ENCODE measurements at places on chromosomes 7 and 10.

DNA sequence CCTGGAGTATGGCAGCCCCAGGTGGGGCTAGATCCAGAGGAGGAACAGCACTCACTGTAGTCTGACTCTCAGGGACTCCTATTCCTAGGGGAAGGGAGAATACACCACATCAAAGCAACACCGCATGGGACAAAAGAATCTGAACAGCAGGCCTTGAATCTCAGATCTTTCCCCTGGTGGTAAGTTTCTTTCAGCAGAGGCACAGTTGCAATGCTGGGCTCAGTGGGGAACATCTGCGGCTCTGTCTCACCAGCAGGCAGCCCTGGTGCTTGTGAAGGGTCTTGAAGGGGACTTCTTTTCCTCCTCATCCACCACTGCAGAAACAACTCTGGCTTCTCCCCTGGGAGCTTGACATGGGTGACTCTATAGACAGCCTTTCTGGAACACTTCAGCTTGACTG lies 111.2 kb upstream of the ARHGAP21 start:
- no peak for DNase-seq

GRCh38 chr7:155166108-155166507 lies 96.0 kb downstream of the HTR5A start:
- DNase-seq: no peak

DNA sequence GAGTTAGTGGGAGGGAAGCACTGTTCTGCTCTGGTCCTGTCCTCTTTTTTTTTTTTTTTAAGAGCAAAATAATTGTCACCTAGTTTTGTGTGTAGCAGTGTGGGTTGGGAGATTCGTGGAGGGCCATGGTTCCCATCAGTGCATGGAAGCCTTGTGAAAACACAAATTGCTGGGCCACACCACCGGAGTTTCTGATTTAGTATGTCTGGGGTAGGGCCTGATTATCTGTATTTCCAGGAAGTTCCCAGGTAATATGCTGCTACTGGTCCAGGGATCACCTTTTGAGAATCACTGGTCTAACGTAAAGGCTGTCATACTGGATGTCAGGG lies 191.3 kb downstream of the GATA3 start:
- DNase-seq: no peak

GRCh38 chr7:55440040-55440690 lies 75.0 kb downstream of the LANCL2 start:
- no peak for DNase-seq

DNA sequence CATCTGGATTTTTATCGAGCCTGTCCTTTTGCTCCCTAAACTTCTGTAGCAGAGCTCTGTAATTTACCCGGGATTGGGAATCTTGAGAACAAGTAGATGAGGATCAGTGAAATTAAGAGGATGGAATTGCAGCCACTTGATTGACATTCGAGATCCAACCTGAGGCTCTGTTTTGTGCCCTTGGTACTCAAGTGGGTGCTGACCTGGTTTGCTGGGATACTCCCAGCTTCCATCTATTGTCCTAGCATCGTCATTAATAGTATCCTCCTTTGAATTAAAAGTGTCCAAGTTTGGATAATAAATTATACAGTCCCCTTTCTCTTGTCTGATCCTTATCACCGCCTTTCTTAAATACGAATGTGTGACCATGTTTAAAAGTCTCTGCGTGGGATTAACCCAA lies 17.1 kb downstream of the CELF2 start:
- DNase-seq: no peak

- no peak for DNase-seq
Observed at GRCh38 chr7:92799446-92800211, 36.7 kb downstream of the CDK6 start.

DNA sequence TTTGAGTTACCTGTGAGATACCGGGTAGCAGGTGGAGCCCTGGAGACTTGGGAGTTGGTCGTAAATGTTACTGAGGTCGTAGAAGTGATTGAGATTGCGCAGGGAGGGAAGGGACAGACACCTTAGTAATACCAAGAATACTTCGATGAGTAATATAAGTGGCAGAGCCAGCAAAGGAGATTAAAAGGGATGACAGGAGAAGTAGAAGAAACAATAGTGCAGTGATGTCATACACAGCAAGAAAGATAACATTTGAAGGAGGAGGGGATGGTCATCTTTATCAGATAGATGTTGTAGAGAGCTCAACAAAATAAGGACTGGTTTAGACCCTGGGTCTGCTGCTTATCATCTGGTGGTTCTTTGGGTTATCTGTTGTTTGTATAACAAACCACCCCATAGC lies 5.0 kb downstream of the BCCIP start:
- DNase-seq: no peak

DNA sequence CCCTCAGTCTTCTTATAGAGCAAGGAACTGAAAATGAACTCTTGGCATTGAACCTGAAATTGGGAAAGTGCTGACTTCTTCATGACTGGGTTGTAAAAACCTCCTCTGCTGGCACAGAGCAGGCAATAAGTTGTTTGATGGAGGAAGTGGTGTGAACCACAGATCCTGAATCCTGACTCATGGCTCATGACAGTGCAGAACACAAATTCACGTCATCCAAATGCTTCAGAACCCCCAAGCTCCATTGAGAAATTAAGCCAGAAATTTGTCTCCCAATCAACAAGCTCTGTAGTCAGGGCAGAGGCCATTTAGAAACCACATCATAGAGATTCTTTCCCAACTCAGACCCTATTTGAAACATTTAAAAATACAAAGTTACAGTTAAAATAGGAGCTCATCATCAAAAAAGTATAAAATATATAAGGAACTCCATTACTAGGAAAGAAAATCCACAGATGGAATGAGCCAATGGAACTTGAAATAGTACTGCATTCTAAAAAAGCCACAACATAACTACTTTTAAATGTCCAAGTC lies 10.3 kb upstream of the STK17A start:
- no peak for DNase-seq

DNA sequence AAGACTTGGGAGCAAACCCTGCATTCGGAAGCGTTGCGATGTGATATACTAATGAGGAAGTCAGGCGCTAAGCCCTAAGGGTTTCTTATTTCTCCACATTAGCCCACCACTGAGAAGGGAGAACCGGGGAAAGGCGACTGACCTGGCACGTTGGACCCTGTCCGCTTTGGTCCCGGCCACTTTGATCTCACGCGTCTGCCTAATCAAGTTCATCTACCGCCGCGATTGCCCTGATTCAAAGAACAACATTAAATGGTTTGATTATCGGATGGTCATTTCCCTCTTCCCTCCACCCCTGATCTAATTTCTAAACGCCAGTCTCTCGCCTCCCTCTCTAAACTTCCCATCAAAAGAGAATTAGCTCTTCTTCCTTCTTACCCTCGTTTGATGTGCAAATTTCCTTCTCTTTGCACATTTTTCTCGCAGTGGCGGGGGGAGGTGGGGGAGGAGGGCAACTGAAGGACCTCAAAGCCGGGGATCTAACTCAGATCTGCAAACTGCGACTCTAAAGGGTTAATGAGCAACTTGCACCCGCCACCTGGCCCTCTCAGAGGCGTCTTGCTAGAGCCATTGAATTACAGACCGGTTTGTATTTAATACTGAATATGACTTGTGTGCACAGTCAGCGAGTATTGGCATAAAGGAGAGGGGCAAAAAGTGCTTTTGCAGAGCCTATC lies 687 bp upstream of the DKK1 start:
- DNase-seq: no peak

- no peak for DNase-seq
Observed at GRCh38 chr7:42080841-42081586, 156.0 kb downstream of the GLI3 start.

GRCh38 chr7:77699056-77699455 lies 2.8 kb downstream of the RSBN1L start:
- no peak for DNase-seq

DNA sequence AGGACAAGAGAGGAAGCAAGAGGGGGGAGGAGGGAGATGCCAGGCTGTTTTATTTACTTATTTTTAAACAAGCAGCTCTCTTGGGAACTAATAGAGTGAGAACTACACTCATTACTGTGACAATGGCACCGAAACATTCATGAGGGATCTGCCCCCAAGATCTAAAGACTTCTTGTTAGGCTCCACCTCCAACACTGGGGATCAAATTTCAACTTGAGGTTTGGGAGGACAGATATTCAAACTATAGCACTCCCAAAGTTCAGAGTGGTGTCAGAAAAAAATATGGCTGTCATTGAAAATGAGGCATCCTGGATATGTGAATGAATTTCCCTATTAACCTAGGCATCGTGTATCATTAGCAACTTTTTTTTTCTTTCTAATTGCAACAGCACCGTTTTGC lies 145.5 kb downstream of the ABCA13 start:
- no peak for DNase-seq

DNA sequence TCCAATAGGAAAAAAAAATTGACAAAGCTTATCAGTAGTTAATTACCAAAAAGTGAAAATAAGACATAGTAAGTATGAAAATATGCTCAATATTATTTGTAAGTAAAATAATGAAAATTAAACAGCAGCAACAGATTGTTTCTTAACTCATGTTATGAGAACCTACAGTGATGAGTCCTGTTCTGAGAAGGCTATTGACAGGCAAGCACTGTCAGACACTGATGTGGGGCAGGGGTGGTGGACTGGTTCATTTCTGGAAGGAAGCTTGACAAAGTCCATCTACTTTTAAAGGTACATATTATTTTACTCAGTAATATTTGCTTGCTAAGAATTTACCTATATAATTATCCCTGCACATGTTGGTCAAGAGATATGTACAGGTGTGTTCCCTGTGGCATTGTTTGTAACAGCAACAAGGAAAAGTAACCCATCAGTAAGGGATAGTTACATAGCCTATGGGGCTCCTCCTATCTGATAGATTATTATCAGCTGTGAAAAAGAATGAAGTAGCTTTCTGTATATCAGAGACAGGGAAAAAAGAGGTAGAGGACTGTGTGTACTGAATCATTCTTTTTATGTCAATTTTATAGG lies 161.6 kb downstream of the RTKN2 start:
- no peak for DNase-seq

GRCh38 chr10:69715156-69715898 lies 85.3 kb downstream of the FAM241B start:
- DNase-seq: no peak

DNA sequence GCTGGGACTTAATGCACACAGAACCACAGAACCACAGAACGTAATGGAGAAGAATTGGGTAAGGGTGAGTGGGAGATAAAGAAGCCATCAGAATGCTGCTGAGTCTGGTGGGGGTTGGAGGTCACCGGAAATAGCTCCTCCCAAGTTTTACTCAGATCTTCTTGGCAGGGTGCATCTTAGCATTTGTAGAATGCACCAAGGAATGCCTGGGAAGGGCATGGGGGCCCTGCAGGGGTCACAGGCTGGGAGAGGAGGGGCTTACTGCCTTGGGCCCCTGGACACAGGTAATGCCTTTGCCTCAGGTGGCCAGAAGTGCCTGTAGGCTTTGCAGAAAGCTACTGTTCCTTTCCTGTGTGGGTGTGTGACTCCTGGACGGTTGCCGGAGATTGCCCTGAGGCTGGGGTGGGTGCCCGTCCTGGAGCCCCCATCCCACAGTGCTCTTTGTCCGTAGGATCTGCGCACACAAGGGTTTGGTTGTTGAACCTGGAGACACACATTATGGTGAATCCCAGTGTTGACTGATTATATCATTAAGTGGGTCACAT lies 55.1 kb downstream of the MGMT start:
- no peak for DNase-seq

GRCh38 chr7:7335909-7336308 lies 153.6 kb downstream of the C1GALT1 start:
- no peak for DNase-seq

DNA sequence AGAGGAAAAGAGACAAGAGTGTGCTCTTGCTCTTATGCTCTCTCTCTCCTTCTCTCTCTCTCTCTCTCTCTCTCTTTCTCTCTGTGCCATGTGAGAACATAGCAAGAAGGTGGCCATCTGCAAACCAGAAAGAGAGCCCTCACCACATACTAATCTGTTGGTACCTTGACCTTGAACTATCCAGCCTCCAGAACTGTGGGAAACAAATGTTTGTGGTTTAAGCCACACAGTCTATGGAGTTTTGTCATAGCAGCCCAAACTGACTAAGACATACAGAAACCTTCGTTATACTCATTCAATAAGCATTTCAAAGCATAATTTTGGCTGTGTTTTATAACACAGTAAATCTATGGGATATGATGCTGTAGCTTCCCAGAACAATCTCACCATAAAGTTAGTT lies 56.4 kb upstream of the PLPP4 start:
- DNase-seq: no peak

DNA sequence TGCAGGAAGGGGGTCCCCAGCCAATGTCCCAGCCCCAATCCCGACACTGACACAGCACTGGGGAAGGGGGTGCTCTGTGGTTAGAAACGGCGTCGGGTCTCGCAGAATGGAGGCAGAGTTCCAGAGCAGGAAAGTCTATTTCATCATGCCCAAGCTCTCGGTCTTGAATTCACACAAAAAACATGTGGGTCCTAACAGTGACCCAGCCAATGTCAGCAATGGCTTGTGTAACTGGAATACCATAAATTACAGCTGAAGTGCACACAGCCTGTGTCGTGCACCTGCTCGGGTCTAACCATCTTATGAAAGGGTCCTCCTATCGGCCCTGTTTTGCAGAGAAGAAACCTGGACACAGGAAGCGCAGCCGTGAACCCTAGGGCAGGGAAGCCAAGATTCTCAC lies 324.1 kb downstream of the ADARB2 start:
- DNase-seq: no peak

GRCh38 chr7:150564006-150564405 lies 3.2 kb upstream of the GIMAP4 start:
- no peak for DNase-seq

DNA sequence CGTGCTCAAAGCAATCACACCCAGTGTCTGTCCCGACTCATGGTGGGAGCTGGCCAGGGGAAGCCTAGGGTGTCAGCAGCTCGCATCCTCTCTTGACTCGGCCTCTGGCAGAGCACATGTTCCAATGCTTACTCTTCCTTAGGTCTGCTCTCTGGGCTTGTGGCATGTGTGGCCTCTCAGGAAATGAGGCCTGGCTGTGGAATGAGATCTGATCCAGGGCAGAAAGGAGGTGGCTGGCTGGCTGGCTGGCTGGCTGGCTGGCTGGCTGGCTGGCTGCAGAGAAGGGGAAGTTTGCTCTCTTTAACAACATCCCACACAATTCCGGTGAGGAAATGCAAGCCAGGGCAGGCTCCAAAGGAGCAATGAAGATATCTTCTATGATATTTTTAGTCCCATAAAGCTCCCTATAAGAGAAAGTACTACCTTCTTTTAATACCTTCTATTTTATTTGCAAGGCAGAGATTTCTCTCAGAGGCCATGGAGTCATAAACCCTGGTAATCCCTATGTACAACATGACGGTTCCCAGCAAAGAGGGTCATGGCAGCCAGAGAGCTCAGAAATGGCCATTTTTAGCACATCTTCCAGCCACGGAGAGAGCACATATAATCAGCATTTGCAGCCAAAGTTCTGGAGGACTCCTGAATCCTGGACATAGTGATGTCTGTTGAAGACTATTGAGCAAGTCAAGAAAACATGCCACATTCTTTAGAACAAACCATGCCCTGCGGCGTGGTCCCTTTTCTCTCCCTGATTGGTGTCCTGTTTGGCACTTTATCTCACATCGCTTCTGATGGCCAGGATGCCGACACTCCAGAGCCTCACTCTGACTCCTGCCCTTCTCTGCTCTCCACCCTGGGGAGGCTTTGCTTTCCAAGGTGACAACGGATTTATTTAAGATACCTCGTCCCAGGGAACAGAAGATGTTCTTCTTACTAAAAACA lies 153.7 kb downstream of the FANK1 start:
- DNase-seq: no peak

GRCh38 chr10:4283846-4284610 lies 499.0 kb upstream of the KLF6 start:
- no peak for DNase-seq

All from progenitor cell of endocrine pancreas (in vitro differentiated cells).